ENCODE measurements at places on chromosomes 3 and 15. TPM values are rescaled to one million over a fixed set of nuclear protein-coding genes. Genes with fewer than 3 reads are reported as not detected.
A peak's percentile ranks its signal among the peaks of the same experiment; 100 is the strongest.

GRCh38 chr15:51004103-51004551, 90.6 kb downstream of the TNFAIP8L3 start:
- no peak for DNase-seq

- DNase-seq, result no peak
Observed at GRCh38 chr3:124201786-124202185, 209.9 kb upstream of the ROPN1 start.

GRCh38 chr3:95235916-95236315, 1173.1 kb downstream of the NSUN3 start:
- no peak for DNase-seq

GRCh38 chr15:64068133-64068532, 21.8 kb upstream of the DAPK2 start:
- DNase-seq, result no peak

DNA sequence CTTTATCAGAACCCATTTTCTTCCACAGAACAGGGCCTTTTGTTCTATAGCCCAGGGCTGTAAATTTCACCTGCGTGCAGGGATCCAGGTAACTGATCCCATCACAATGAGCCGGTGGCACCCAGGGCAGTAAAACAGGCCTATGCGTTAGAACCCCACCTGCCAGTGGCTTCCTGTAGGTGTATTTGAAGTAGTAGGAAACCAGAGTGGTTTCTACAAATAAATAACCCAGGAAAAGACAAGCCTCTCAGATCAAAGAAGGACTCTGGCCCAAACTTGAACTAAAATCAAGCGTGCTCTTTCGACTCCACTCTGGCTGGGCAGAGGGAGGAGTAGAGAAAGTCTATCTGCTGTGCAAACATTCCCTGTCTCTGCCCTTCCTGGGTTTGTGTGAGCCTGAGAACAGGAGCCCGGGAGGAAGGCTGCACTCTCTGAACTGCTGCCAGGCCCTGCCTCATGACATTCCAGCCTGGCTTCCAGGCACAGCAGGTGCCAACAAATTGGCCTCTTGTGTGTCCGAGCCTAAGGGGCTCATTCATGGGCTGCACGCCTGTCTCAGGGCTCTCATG, 77.7 kb downstream of the CEMIP start:
- peak; percentile 79 for DNase-seq

- no peak for DNase-seq
Observed at GRCh38 chr3:132535575-132536441, 61.3 kb upstream of the ACKR4 start.

- DNase-seq, result no peak
Observed at GRCh38 chr3:195124378-195124992, 146.5 kb downstream of the XXYLT1 start.

GRCh38 chr15:40633178-40633577, 39.1 kb downstream of the KNL1 start:
- no peak for DNase-seq

GRCh38 chr3:11246663-11246970, 25.6 kb upstream of the ATG7 start:
- no peak for DNase-seq

GRCh38 chr15:87416591-87417257, 839.8 kb downstream of the NTRK3 start:
- DNase-seq, result no peak

DNA sequence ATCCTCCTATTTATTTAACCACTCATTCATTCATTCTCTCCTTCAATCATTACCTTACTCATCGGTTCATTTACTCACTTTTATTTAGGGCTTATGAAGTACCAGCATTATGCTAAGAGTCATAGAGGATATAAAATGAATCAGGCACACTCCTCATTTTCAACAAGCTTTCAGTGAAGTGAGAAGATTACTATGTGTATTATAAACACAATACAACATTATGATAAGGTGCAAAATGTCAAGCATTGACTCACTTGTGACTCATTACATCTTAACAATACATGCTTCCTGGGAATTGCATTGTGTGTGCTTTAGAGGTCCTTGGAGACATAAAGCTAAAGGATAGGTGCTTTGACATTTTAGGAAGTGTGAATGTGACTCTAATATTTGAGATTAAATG, 60.4 kb downstream of the PLAAT1 start:
- no peak for DNase-seq

- no peak for DNase-seq
Observed at GRCh38 chr15:88020806-88021205, 235.7 kb downstream of the NTRK3 start.

DNA sequence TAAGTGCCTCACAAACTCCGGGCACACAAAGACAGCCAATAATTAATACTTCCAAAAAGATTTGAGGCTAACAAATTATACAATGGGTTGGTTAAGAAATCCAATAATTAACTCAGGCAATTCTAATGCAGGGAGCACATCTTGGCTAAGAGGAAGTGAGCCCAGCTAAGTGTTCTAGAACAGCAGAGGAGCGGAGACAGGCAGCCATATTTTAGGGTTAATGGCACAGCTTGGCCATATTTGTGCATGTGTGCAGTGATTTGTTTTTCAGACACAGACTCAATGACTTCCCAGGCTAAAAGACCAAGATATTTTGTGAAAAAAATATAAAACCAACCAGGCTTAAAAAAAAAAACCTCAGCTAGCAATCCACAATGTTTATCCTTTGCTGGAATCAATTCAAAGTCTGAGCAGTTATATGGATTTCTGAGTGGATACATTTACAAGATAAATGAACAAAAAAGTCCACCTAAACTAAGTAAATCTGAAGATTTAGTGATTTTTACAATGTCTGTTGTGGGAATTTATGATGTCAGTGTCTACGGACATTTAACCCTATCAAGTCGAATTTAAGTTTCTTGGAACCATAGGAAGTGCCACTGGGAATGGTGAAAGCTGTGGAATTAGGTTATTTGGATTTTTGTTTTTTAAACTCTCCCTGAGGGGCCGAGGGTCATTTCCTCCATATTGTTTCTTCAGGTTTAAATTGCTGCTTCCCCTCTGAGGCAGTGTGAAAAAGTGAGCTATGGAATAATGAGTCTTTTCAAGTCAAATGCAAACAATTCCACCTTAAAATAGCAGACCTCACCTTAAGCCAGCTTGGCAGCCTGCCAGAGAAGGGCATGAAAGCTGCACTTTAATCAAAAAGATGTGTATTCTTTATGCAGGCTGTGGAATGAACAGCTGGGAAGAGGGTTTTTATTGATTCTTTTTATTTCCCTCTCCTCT, 413.7 kb upstream of the TBL1XR1 start:
- no peak for DNase-seq

DNA sequence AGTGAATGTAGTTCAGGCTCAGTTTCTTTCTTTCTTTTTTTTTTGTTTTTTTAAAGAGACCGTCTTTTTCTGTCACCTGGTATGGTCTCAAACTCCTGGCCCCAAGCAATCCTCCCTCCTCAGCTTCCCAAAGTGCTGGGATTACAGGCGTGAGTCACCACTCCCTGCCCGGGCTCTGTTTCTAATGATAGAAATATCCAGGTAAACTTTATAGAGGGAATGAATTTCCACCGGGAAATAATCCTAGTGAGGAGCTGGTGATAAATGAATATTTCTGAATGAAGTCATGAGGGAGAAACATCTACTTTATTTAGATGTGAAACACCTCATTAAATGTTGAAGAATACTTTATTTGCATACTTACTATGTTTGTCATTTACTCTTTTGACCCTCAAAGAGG, 7.2 kb downstream of the RNF13 start:
- DNase-seq, result no peak

DNA sequence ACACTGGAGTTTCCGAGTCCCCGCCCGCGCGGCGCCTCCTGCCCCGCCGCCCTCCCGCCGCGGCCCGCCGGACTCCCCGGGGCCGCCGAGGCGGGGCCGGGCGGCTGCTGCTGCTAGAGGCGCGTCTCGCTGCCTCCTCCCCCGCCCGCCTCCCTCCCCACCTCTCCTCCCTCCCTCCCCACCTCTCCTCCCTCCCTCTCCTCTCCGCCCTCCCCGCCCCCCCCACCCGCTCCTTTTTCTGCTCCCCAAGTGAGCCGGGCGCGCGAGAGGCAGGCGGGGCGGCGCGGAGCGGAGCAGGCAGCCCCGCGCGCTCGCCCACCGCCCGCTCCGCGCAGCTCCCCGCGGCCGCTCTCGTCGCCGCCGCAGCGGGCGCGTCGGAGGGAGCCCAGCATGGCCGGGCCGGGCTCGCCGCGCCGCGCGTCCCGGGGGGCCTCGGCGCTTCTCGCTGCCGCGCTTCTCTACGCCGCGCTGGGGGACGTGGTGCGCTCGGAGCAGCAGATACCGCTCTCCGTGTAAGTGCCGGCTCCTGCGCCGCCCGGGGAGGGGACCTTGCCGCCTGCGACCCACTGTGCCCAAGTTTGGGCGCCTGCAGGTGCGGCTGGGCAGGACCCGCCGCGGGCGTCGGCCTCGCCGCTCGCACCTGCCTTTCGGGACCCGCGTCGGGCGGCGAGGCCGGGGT, at the start of gene CACNA2D3:
Gene CACNA2D3, plus strand, starts transcription at position 229 of the 679 bp plus-strand sequence.
- peak; percentile 84 for DNase-seq

DNA sequence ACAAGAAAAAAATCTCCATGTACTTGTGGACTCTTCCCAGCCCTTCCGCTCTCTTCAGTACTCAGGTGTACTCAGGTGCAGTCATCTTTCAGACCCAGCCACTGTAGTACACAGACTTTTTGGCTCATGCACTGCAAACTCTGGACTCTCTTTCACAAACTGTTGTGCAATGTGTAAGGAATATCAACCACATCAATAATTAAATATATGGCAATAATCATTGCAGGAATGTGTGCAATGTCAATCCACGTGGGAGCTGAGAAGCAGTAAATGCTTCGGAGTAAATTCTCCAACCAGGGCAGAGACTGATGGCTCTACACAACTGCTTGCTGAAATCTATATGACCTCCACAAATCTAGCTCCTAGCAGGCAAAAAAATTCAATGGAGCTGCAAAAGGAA, 287.3 kb upstream of the COL8A1 start:
- DNase-seq, result no peak

- no peak for DNase-seq
Observed at GRCh38 chr15:42591238-42591934, 16.0 kb downstream of the STARD9 start.

GRCh38 chr3:106299300-106300098, 430.7 kb upstream of the CBLB start:
- DNase-seq, result no peak

DNA sequence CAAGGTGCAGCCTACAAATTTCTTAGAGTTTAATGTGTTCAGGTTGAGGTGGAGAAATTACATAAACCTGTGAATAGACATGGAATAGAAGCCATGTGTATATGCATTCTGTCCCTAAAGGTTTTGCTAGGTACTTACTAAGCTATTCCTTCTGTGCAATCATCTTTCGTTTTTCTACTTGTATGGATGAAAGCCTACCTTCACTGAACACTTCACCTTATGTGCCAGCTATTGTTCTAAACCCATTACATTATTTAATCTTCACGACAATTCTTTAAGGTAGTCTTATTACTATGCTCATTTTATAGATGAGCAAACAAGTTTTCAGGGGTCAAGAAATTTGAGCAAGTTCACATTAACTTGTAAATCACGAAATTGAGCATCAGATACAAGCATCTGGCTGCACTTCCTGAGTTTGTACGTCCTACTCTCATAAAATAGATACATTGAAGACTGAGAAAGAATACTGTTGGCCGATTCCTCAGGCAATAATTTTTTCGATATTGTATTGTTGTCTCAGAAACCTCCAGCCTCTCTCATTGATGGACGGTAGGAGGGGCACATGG, 635 bp upstream of the RCN2 start:
- DNase-seq, result no peak

- no peak for DNase-seq
Observed at GRCh38 chr3:80017369-80017768, 249.6 kb upstream of the ROBO1 start.

GRCh38 chr3:8579096-8579495, 65.5 kb downstream of the SSUH2 start:
- DNase-seq, result no peak

GRCh38 chr3:121228971-121229370, 316.8 kb downstream of the POLQ start:
- DNase-seq, result no peak

DNA sequence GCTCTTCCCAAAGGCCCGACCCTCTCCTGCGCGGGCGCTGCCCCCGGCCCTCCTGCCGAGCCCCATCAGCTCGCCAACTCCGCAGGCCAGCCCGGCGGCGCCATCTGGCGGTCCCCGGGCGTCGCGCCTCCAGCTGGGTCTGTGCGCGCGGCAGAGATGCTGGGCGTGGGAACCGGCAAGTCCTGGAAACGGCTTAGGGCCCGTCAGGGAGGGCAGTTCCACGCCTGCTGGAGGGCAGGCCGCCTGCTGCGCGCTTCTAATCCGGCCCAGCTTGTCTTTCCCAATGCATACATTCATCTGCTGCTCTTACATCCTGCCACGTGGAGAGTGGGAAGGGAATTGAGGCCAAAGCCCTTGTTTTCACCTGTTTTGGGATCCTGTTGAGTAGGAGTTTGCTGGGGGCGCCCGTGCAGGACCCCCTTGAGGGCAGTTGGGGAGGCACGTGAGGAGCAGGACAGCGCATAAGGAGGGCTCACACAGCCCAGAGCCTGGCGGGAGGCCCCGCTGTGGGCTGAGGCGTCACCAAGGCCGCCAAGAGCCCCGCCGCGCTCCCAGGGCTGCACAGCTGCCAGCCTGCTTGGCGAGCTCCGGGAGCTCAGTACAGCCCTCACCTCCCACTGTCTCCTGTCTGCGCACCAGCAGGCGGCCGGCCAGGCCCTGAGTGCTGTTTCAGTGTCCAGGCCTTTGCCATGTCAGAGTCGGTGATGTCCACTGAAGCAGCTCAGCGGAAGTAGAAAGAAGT, 165.6 kb downstream of the NSMCE3 start:
- DNase-seq, result peak; percentile 77

DNA sequence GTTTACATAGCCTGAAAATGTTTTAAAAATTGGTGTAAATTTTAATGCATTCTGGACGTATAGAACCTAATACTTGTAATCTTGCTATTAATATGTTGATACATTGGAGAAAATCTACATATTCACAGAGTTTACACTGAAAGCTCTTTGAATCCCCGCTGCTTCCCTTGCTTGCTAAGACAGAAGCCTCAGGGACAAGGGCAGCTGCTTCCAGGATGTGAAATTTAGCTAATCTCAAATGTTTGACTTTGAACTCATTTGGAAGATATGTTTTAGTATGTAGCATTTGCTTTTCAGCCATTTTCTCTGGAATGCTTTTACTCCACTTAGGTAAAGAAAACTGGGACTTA, 172.0 kb downstream of the RBMS3 start:
- DNase-seq, result no peak

DNA sequence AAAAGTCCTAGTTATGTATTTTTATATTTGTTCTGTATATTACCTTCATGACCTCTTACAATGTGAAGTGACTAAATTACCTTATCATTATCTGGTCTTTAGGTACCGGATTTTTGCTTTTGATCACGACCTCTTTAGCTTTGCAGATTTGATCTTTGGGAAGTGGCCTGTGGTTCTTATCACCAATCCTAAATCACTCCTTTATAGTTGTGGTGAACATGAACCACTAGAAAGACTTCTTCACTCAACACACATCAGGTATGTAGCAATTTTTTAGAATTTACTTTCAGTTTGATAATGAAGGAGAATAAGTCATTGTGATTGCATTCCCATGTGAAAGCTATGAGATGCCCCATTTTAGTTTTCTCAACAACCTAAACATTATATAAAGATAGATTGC, 18.3 kb downstream of the TMEM62 start:
- no peak for DNase-seq

Gene TMEM108
- 15.4 TPM for total RNA-seq

Gene BCHE
- total RNA-seq, result 6.8 TPM

Gene LRRC2
- 2.9 TPM for total RNA-seq

Gene CDHR4
- total RNA-seq, result not detected

Gene PRICKLE2
- total RNA-seq, result 37.2 TPM

Gene CASR
- 0.20 TPM for total RNA-seq

Gene TRIM42
- not detected for total RNA-seq

Gene FAM174B
- total RNA-seq, result 62.9 TPM

Gene ADGRG7
- total RNA-seq, result not detected

Gene LMAN1L
- total RNA-seq, result not detected

Gene SKOR1
- 0.52 TPM for total RNA-seq

Gene MOBP
- not detected for total RNA-seq

Gene LDHAL6B
- not detected for total RNA-seq
